ENCODE measurements at places on chromosomes 3 and 15.
A peak's percentile ranks its signal among the peaks of the same experiment; 100 is the strongest.

- no peak for DNase-seq
Measured at GRCh38 chr3:126463521-126463920, 12.2 kb downstream of the ZXDC start.

DNA sequence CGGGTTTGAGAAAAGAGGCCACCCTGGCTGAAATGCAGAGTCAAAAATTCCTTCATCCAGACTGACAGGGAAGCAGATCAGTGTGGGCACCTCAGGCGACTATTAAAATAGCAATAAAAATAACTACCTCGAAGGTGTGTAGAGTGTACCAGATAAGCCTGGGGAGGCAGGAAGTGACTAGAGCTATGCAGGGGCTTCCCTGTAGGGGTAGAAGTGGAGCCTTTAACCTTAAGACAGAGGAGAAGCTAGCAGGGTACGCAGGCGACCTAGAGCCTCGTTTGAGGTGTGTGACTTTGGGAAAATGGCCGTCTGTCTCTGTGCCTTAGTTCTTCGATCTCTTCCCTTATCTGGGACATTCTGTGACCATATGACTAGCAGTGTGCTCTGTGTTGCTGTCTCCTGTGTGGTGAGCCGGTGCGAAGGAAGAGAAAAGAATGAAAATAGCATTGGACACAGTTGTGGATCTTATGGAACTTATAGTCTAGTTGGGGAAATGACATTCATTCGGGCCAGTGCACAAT, 17.6 kb downstream of the BHLHE40 start:
- DNase-seq: no peak

GRCh38 chr15:73570355-73571032, 62.7 kb downstream of the NPTN start:
- DNase-seq: no peak

GRCh38 chr15:95630683-95631082, 699.8 kb upstream of the NR2F2 start:
- no peak for DNase-seq

- DNase-seq: no peak
Measured at GRCh38 chr3:131655070-131655690, 152.4 kb upstream of the MRPL3 start.

DNA sequence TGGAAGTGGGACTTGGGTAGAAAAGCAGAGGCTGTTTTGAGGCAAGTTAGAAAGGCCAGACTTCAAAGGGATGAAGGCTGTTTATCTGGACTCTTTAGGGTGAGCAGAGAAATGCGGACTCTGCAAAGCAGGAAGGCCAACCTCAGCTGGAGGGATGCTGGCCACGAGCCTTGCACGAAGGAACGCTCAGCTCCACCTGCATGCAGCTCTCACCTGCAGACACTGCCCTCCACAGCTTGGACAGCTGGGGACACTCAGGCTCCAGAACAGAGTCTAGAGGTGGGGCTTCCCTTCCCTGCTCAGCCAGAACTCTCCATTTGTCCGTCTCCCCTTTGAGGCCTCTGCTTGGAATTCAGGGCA, 229.7 kb downstream of the ADAMTS17 start:
- DNase-seq: no peak

- no peak for DNase-seq
Measured at GRCh38 chr3:113585228-113585627, 52.9 kb downstream of the SIDT1 start.

GRCh38 chr3:106083207-106083606, 214.4 kb upstream of the CBLB start:
- no peak for DNase-seq

GRCh38 chr3:101730839-101731238, 6.4 kb downstream of the CEP97 start:
- no peak for DNase-seq

- no peak for DNase-seq
Measured at GRCh38 chr3:173584838-173585831, 187.6 kb downstream of the NLGN1 start.

- no peak for DNase-seq
Measured at GRCh38 chr3:72977060-72977808, 19.4 kb upstream of the PPP4R2 start.

GRCh38 chr15:86654501-86654900, 574.8 kb downstream of the AGBL1 start:
- DNase-seq: no peak

DNA sequence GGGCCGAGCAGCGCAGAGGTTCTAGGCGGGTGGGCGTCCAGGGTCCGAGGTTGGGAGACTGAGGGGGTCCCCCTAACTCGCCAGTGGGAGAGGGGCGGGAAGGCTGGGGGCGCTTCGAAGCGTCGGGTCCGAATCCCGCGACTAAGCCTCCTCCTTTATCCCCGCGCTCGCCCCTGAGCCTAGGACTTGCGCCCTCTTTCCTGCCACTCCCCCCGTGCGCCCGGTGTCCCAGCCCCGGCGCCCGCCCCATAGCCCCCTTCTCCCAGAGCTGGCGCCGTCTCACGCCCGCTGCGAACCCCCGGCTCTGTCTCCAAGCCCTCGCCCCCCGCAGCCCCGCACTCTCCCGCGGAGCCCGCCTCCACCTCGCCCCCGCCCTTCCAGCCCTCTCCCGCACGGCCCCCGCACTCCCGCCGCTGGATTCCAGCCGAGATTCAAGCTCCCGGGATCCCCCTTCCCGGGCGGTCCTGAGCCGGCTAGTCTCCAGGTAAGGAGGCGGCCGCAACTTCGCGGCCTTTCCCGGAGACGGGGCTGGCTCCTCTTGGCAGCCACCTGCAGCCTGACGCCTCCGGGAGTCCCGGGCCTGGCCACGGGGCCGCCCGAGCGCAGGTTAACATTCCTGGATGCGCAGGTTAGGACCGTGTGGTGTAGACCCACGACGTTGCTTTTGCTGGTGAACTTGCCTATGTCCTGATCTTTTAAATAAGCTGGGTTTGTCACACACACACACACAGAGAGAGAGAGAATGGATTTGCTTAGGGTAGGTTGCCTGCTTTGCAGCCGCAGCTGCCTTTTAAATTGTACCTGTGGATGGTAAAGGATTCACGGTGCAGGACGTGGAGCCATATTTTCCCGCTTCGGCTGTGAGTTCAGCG, 563 bp downstream of the PXYLP1 start:
- DNase-seq: no peak

DNA sequence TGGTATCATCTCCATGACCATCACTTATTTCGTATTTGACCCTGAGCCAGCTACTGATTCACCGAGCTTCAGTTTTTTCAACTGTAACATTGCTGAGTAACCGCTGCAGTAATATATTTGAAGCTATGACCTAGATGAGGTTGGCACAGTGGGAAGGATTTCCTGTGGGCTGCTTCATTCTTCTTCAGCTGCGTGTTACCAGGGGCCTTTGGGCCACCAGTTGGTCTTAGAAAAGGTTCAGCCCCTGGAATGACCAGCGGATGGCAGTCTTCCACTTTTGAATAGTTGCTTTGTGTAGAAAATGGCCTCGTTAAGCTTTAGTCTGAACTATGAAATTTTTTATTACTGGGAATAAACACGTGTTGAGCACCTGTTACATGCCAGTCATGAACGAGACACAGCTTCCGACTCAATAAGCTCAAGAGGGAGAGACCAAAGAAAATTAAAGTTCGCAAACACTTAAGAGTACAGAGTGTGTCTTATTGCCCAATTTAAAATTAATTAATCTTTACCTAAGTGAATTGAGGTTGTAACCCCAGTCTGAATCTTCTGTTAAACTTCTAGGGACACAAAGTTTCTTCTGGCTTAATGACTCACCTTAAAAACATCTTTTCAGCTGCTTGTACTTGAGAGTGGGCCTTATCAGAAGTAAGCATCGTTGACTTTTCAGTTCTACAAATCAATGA, 57.6 kb upstream of the NR2E3 start:
- peak; percentile 68 for DNase-seq

GRCh38 chr3:137988152-137988551, 21.8 kb upstream of the CLDN18 start:
- no peak for DNase-seq

GRCh38 chr3:102017784-102018183, 168.5 kb downstream of the NFKBIZ start:
- no peak for DNase-seq

GRCh38 chr15:23846218-23846617, 159.1 kb upstream of the NDN start:
- DNase-seq: no peak

- DNase-seq: peak; percentile 99
Measured at GRCh38 chr15:82942691-82943090, 9.8 kb downstream of the HOMER2 start.

All from retinal pigment epithelial cell (primary cell).